NCI-H1417 treated with DMSO at 0.1 percent for 48 hours (cell line): ENCODE measurements at places on chromosomes 3 and 15.

DNA sequence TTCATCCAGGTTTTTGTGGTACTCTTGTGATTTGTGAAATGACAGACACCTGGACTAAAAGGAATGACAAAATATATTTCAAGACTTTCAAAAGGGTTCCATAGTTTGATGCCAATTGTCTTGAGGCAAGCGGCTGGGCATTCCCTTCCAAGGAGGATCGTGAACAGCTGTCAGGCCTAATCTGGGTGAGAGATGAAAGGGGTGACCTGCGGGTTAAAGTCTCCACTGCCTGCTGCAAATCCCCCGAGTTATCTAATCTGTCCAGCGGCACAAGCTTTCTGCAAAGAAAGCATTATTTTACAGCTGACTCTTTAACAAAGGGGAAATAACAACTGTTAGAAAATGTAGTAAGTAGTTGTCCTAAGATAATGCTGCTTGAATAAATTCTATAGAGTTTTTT is 128.7 kb upstream of the MB21D2 start:
- DNase-seq = no peak

DNA sequence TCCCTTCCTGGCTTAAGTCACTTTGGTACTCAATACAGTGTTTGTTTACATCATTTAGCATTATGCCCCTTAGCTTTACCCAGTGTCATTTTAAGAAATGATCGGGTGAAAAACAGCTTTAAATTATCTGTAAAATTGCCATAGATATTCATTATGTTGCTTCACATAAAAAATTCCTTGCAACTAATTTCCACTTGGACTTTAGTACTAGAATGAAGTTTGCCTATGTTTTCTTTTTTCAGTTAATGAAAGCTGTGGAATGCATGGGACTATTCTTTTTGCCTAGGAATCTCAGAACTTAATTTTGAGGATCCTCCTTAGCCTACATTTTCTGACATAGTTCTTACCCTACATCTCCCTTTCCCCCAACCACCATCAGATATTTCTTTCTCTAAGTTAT is 38.4 kb downstream of the CCNL1 start:
- no peak for DNase-seq

- no peak for DNase-seq
Observed at GRCh38 chr3:138092023-138092422, 23.4 kb downstream of the DZIP1L start.

DNA sequence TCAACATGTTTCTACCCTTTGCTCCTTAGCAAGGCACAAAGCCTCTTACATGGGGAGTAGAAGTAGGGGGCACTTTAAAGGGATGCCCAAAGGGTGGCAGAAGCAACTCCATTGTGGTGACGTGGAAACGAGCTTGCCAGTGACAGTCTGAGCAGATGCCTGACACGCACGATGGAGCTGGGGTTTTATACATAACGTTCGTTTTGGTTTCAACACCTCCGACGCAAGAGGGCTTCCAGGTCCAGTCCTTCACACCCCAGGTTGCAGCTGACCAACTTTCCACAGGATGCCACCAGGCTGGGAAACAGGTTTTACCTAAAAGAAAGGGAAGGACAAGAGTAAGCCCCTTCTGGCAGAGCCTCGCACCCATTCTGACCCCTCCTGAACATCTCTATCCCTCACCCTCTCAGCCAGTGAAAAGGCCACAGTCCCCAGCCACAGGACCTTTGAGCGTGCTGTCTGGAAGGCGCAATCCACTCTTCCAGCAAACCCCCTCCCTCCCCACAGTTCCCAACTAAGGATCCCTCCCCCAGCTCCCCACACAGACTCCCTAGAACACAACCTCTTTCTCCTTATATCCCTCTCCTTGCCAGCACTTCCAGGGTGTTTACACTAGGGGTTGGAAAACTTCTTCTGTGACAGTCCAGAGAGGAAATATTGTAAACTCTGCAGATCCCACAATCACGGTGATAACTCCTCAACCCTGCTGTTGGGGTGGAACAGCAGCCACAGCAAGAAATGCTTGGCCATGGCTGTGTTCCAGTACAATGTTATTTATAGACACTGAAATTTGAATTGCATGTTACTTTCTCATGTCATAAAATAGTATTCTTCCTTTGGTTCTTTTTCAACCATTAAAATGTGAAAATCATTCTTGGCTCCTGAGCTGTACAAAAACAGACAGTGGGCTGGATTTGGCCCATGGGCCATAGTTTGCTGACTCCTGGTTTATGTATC is 36.2 kb downstream of the FAM174B start:
- DNase-seq = no peak

DNA sequence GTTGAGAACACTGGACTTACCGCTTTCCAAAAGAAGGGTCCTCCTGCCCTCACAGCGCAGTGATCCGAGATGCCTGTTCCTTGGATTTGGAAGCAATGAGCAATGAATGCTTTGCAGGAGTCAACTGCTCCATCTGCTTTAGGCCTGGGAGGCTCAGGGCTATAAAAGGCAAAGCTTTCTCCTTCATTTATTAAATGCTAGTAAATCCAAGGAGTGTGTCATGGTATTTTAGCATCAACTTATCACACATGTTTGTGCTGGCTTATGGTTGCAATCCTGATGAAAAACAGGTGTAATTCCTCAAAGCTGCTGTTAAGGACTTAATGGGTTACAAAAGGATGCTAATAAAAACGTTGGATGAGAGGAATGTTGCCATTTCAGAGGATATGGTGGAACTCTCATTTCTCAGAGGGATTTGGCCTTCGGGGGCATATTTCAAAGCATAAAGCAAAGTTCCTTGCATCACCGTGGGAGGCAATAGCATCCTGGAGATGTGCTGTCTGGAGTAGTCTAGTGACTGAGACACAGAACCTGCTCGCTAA is 158.5 kb upstream of the TPM1 start:
- no peak for DNase-seq

- no peak for DNase-seq
Observed at GRCh38 chr3:38137615-38138348, 679 bp upstream of the MYD88 start.

GRCh38 chr3:190323246-190323626 is 990 bp upstream of the CLDN1 start:
- DNase-seq = no peak

DNA sequence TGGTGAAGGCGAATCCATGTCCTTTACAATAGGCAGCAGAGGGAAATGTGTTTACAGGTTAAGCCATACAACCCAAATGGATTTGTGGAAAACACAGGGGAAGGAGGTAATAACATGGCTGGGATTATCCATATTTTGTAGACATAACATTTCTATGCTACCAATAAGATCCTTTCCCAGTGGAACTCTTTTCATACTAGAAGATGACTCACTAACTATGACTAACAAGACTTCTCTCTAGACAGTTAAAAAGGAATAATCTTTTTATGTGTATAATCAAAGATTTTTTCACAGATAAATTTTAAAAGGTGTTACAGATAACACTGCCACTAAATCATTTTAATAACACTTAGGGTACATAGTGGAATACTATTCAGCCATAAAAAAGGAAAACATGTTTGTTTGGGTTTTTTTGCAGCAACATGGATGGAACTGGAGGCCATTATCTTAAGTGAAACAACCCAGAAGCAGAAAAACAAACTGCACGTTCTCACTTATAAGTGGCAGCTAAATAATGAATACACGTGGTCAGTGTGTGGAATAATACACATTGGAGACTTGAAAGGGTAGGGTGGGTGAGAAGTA is 39.6 kb downstream of the VPS13C start:
- no peak for DNase-seq
